IMR-90 (cell line): ENCODE measurements at places on chromosomes 12 and 14.

DNA sequence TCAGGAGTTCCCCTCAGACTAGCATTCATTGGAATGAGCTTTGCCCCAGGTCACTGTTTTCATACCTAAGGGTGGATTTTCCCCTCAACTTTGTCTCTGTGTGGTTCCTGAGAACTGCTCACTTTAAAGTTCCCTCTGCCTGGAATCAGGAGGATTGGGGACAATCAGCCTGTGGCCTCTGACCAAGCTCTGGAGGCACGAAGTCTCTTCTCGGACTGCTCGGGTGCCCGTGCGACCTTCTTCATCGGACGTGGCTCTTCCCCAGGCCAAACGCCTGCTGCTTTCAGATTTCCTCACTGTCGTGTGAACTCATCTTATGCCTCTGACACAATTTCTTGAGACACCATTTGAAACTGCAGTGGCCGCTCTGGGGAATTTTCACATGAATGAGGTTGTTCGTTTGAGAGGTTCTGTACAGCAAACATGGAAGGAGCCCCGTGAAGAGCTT is 153.7 kb upstream of the PZP start:
- DNase-seq: no peak

GRCh38 chr12:23860019-23860418 is 89.5 kb downstream of the SOX5 start:
- no peak for DNase-seq

DNA sequence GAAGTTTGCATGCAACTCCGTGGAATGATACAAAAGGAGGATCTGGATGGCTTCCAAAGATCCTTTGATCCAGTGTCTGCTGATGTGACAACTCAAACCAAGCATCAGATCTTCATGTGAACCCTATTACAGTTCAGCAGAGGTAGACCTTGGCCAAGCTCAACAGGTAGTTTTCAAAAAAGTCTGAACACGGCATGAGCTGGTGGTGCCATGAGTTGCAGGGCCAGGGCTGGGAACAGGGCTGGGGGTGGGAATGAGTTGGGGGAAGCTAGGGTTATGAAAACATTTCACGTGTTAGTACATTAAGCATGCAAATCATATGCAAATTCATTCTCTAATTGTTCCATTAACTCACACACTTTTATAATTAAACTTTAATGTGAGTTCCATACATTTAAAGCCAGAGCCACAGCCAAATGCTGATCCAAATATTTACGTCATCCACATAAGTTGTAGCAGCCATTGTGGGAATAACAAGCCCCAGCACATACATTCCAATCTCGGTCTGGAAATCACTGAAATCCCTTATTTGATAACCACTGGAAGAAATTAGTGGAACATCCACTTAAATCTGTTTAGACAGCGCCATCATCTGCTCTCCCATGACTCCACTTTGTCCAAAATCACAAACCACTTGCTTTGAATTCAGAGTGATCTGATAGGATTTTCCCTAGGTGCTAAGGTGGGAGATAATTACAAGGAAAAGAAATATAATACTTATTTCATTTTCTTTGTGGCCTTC is 158.5 kb downstream of the APAF1 start:
- DNase-seq: peak; percentile 5

DNA sequence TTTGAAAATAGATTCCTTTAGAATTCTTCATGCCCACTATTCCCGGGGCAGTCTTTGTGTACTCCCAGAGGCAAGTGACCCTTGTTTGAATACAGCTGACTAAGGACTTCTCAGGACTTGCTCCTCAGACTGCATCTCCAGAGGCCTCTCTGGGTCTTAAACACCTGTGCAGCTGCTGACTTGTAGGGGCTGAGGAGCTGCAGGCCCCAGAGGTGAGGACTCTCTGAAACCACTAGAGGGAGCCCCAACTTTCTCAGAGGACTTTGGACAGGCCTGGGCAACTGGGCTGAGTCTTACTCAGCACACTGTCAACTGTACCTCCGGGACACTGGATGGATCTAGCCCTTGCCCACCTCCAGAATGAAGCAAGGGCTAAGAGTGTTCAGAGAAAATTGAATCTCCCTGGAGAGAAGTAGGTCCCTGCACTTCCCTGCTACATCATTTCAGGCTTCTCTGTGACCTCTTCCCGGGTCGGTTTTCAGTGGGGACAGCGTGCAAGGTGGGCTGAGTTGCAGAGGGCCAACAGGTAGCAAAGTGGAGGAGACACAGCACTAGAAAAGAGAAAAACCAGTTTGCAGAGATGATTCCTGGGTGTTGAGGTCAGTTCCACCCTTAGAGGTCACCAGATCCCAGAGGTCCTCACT is 164.6 kb downstream of the TMEM117 start:
- DNase-seq: peak; percentile 31

DNA sequence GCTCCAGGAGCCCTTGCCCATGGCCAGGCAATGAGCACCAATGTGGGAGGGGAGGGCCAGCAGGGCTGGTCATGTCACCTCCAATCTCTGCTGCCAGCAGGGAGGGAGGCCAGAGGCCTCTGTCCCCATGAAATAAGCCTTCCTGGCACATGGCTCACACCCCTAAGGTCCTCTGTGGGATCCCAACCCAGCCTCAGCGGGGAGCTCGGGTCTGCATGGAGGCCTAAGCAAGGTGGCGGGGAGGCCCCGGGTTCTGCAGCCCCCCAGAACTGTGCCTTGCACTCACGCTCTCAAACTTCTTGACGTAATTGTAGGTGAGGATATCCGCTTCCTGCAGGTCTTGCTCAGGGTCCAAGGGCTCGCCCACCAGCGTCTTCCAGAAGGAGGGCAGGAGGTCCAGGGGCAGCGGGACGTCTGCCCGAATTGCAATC is 41.7 kb downstream of the TRAFD1 start:
- no peak for DNase-seq

DNA sequence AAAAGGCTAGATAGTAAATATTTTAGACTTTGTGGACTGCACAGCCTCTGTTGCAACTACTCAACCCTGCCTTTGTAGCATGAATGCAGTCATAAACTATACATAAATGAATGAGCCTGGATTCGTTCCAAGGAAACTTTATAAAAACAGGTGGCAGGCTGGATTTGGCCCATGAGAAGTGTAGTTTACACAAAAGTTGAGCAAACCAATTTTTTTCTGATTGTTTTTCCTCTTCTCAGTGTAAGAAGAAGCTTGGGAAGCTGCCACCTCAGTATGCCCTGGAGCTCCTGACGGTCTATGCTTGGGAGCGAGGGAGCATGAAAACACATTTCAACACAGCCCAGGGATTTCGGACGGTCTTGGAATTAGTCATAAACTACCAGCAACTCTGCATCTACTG is 9.5 kb downstream of the OAS1 start:
- DNase-seq: no peak

- DNase-seq: no peak
Observed at GRCh38 chr14:22814941-22815713, at the start of gene SLC7A7. Gene SLC7A7, minus strand, starts transcription at chr14:22815435. Its CDS starts 2,037 bp downstream, at chr14:22813398.

- no peak for DNase-seq
Observed at GRCh38 chr12:34402899-34403705, 380.8 kb downstream of the ALG10 start.

GRCh38 chr14:104715416-104715815 is 8.6 kb upstream of the ADSS1 start:
- no peak for DNase-seq

DNA sequence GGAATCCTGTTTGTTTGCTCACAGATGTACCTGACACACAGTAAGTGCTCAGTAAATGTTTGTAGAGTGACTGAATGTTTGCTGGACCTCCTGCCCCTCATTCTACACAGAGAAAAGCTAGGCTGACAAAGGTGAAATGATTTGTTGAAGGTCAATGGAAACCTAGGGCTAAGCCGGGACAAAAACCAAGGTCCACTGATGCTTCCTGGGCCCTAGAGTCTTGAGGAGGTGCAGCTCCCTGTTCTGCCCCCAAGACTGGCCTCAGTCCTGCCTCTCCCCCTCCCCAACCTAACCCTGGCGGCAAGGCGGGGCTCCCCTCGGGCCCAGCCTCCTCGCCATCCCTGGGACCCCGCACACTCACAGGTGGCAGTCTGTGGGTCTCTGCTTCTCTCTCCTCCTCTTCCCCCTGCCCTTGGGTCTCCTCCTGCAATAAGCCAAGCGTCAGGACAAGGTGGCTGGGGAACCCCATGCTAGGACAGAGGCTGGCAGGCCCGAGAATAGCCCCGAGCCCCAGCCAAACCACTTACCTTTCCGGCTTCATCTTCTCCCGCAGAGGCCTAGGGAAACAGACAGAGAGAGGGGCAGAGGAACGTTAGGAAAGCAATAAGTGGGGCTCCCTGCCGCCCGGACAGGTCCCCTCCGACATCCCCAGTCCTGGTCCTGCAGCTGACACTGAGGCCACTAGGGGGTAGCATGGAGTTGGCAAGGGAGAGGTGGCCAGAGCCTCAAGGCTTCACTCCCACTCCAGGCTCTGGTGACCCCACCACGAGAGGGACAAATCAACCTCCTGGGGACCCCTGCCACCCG is 9.3 kb downstream of the PGF start:
- peak; percentile 59 for DNase-seq

DNA sequence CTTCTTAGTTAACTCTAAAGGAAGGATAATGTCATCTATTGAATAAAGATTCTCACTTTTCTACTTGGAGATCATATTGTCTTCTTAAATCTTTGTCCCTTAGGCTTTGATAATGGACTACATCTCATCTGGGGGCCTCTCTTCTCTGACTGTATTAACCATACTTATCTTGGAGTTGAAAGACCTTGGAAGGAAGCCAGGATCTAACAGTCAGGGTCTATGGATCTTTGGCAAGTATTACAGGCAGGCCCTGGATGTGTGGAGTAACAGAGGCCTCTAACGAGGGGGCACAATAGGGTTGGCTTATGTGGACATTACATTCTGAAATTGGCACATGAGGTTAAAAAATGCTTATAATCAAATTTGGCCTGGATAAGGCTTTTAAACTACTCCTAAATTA is 513.8 kb downstream of the NRXN3 start:
- DNase-seq: no peak
